ENCODE measurements at places on chromosomes 2 and 18. TPM values are rescaled to one million over a fixed set of nuclear protein-coding genes. Genes with fewer than 3 reads are reported as not detected.
A peak's percentile ranks its signal among the peaks of the same experiment; 100 is the strongest.

DNA sequence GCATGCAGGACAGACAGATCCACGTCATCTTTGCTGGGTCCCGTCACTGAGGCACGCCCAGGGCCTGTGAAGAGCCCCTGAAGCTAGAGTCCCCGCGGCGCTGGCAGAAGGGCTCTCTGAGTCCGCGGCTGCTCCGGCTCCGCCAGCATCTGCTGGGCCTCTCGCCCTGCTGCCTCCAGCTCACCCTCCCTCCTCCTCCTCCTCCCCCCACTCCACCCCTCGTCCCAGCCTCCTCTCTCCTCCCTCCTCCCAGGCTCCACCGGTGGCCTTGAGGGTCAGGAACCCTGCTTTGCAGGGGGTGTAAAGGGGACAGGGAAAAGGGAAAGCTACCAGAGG is at the start of gene TNS1:
Gene TNS1, minus strand, starts transcription at position 151 of the 336 bp plus-strand sequence. Its CDS starts 123 bp downstream, at position 28.
- DNase-seq = no peak

DNA sequence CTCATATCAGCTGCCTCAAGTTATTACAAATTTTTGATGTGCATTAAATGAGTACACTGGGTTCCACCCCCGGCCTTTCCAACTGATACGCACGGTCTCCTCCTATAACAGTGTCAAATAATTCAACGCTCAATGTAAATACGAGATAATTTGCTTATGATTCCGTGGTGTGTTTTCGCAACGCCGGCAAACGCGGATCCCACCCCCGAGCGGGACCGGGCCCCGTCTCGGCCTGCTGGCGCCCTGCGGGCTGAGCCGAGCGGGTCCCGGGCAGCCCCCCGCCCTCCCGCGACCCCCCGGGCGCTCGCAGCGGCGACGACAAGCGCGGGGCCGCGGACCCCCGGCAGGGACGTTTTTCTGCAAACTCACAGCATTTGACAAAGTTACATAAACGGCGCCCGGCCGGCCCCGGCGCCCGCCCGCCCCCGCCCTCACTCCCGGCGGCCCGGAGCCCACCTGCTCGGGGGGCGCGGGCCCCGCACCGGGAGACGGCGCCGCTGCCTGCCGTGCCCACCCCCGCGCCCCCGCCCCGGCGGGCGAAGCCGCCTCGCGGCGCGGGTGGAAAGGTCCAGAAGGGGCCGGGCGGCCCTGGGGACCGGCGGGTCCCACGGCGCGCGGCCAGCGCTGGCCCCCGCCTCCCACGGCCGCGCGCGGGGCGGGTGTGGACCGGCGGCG is 762 bp downstream of the HDAC4 start:
- no peak for DNase-seq

DNA sequence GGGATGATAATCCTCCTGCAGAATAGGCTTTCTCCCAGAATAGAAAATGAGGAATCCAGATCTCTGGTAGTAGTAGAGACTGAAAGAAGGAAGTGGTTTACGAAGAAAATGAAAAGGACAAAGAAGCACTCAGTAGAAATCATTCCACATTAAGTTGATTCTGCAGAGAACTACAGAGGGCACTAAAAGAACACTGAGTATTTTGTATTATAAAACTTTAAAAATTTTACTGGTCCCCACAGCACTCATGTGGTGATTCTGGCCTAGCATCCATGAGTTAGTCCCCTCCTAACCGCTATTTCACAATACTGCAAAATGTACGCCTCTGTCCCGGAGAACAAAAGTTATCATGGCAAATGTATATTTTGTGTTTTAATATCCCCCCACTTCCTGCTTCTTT is 42.9 kb upstream of the SLC35F5 start:
- no peak for DNase-seq

DNA sequence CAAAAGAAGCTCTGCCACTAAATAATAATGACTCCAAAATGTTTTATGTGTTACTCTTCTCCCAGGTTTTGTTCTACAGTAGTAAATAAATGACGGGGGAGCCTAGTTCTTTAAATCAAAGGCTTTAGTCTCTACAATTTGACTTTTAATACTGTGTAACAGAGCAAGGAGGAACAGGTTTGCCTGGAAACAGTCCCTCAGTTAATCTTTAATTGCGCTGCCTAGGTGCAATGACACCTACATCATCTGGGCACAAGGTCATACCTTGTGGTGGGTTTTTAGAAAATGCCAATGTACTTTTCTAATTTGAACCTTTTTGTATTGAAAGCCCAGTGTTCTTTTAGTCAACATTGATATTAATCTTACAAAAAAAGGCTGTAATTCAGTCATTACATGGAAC is 287.3 kb upstream of the SETBP1 start:
- DNase-seq = no peak

- peak; percentile 31 for DNase-seq
Observed at GRCh38 chr2:12501469-12502158, 215.1 kb upstream of the TRIB2 start.

DNA sequence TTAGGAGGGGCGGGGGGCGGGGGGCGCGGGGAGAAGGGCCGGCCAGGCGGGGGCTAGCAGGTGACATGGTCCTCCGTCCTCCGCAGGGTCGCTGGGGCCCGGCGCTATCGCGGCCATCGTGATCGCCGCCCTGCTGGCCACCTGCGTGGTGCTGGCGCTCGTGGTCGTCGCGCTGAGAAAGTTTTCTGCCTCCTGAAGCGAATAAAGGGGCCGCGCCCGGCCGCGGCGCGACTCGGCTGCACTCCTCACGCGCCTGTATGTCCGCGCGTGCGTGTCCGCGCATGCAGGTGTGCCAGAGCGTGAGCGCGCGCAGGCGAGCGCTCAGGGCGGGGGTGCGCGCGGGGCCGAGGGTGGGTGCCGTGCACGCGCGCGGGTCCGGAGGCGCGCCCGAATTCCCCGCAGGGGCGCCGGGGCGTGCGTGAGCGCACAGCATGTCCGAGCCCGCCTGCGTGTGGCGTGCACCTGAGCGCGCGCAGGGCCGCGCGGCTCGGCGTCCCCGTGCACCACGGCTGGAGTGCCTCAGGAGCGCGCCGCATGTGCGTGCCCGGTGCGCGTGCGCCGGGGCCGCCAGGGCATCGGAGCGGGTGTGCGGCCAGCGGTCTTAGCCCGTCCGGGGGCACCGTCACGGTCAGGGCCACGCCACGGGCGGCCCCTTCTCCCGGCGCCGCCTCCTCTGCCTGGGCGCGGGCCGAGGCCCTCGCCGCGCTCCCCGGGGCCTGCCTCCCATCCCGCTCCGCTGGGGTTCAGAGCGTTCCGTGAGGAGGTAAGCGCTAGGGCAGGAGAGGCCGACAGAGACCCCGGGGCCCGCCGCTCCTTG is 6.3 kb downstream of the SNORC start:
- DNase-seq = no peak

DNA sequence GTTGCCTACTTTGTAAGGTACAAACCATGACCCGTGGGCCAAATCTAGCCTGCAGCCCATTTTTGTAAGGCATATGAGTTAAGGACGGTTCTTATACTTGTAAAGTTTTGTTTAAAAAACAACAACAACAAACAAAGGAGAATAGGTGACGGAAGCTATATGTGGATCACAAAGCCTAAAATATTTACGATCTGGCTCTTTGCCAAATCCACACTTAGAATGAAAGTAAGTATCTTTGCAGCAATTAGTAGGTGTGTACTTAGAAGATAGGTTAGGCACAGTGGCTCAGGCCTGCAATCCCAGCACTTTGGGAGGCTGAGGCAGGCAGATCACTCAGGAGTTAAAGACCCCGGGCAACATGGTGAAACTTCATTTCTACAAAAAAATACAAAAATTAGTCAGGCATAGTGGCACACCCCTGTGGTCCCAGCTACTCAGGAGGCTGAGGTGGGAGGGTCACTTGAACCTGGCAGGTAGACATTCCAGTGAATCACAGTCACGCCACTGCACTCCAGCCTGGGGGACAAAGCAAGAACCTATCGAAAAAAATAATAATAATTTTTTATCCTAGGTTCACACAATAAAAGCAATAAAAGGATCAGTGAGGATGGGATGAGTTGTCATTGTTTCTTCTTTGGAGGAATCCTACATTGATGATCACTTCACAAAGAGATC is 57.8 kb upstream of the CTAGE1 start:
- DNase-seq = no peak

DNA sequence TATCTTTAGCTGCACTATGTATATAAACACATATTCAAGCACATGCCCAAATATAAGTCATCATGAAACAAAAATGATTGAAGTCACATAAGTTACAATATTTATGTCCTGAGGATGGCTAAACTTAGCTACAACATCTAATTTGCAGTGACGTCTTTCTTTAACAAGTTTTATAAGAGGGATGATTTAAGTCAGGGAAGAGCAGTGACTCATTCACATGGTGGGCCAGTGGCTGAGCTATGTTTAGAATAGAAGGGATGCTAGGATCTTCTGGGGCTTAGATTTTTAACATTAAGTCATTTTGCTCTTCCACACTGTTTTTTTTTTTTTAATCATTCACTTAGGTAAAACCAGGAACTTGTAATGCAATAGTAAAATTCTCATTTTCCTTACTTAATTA is 22.3 kb downstream of the ADCYAP1 start:
- no peak for DNase-seq

- no peak for DNase-seq
Observed at GRCh38 chr2:72951303-72952095, 34.2 kb downstream of the EMX1 start.

DNA sequence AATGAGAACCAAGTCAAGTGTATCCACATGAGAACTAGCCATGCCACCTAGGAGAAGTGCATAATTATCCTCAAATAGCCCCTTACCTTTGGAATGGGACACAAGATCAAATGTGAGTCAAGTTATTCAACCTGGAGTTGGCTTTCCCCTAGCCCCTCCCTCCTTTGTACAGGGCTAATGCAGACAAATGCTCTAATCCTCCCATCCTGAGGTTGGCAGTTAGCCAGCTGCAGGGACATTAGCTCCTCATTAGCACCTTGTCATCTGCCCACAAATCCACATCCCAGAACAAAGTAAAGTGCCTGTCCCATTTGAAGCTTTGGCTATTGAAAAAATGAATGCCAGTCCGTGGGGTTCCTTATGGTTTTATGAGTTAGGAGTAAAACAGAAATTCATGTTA is 294.1 kb upstream of the FANCL start:
- no peak for DNase-seq

DNA sequence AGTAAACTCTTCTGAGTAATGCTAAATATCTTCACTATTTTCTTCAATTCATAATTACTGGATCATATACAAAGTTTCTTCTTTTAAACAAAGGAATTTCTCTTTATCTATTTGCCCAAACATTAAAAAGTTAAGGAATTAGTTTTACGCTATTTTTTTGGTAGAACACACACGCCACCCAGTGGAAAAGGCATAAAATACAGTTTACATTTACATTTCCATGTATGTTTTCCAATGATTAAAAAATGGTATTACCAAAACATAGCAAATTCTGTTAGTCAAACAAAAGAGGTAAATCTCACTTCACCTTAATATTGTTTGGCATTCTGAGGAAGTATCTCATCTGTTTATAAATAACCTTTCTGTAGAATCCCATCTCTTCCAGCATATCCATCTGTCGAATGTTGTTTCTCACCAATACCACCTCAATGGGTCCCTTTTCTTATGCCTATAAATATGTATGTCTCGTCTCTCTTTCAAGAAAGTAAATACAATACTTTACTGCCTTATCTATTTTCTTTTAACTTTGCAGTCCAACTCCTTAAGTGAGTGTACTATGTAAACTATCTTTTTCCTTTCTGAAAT is 7.2 kb downstream of the BOLL start:
- no peak for DNase-seq

DNA sequence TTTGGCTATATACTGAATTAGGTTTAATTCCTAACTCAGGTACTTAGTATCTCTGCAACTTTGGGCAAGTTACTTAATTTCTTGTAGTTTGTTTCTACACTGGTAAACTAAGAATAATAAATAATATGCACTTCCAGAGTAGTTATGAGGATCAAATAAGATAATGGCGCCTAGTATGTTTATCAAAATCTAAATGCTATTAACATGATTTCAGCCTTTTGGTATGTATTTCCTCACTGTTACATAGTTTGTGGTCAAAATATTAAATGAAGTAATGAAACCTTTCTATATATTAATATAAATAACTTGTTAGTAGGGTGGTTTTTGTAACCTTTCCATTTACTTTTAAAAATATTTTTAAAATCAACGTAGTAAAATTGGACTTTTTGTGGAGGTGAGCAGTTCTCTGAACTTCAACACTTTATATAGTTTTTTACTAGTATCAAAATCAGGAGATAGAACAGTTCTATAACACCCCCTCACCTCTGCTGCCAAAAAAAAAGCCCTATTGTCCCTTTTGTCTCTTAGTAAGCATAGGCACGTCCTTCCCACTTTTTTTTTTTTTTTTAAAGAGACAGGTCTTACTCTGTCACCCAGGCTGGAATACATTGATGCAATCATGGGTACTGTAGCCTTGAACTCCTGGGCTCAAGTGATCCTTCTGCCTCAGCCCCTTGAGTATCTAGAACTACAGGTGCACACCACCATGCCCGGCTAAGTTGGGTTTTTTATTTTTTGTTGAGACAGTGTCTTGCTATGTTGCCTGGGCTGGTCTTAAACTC is 44.8 kb downstream of the RAB3GAP1 start:
- DNase-seq = no peak

DNA sequence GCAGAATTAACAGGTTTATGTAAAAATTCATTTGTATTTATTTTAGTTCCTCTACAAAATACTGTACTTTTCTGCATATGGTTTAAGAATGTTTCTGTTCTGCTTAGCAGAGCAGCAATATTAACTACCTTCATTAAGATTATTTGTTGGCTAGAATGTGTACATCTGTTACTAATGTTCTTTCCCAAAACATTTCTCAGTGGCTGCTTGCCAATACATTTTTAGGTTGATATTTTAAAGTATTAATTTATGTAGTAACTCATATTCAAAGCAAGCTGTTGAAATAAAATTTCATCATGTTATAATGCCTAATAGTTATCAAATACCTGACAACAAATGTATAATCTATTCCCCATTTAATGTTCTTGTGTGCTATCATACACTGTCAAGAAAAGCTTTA is 40.3 kb downstream of the PRKD3 start:
- DNase-seq = no peak

DNA sequence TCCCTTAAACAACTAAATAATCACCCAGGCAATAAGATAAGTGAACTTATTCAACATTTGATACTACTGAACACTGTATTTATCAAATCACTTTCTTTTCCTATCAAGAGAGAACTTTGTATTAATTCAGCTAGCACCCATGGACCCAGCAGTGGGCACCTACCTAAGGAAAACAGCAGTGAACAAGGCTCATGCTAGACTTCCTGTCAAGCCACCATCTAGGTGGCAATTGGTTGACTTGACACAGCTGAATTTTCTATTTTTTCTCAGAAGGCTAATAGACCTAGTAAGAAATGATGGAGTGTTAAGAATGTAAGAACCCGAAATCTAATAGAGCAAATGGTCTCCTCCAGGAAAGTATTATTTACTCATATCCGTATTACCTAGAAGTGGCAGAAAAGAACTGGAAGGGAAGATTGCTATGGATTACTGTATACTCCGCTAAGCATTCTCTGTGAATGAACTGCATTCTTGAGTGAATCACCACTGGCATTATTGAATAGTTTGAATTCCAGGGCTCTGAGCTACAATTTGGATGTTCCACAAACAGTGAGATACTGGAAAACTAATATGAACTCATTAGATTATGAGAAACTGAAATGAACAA is 988.2 kb upstream of the CDH2 start:
- DNase-seq = no peak

- DNase-seq = no peak
Observed at GRCh38 chr2:229408356-229408755, 137.3 kb upstream of the PID1 start.

The ANKRD30B gene
- not detected for total RNA-seq

The DNAH7 gene
- not detected for total RNA-seq

The TEX44 gene
- not detected for total RNA-seq

The CGREF1 gene
- total RNA-seq = not detected

The PGAP1 gene
- 14.9 TPM for total RNA-seq

The OTOF gene
- 0.50 TPM for total RNA-seq
